ENCODE measurements at places on chromosomes 11 and 22. TPM values are rescaled to one million over a fixed set of nuclear protein-coding genes. Genes with fewer than 3 reads are reported as not detected.

DNA sequence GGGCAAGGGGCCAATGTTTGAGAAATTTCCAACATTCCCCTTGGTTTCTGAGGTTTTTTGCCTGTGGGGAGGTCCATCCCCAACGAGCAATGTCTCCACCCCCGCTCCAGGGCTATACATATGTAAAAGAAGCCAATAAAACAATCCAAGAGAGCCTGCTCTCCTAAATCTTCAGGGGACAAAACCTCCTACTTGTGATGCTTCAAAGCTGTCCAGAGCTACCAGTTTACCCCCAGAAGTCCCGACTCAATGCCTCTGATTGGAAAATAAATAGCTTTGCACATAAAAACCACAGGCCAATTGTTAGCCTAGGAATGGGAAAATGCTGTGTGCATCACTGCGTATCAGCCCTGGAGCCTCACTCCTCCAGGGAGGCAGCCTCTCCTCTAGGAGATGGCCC is 66.0 kb upstream of the PAX6 start:
- DNase-seq: no peak

- DNase-seq: peak; percentile 36
Measured at GRCh38 chr22:23835484-23836144, 3.2 kb downstream of the DERL3 start.

The TRIM48 gene
- not detected for total RNA-seq

The KCNJ4 gene
- total RNA-seq: not detected

The NTM gene
- 1.2 TPM for total RNA-seq

The CNIH2 gene
- 1.9 TPM for total RNA-seq

DNA sequence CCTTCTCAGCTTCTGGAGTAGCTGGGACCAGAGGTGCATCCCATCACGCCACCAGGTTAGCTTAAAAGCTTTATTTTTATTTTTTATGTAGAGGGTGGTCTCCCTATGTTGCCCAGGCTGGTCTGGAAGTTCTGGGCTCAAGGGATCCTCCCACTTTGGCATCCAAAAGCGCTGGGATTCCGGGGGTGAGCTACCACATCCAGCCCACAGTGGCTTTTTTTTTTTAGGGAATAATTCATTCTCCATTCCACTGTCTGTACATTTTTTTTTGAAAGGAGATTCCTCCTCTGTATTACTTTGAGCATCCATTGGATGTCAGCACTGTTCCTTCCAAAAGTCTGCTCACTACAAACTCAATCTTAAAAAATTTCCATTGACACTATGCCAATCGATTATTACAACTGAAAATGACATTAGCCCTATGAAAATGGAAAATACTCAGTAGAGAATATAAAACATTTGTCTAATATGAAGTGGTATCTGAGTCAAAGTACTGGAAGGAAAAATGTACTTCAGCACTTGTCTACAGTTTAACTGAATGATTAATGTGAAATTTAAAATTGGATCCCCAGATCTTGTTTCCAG is 1.3 kb upstream of the LPXN start:
- no peak for DNase-seq

- DNase-seq: no peak
Measured at GRCh38 chr11:5284637-5285036, 14.9 kb upstream of the HBE1 start.

The FOLH1 gene
- 1.4 TPM for total RNA-seq
